Breast epithelium (tissue), 4 donors: ENCODE measurements at places on chromosomes 6 and 20. TPM values are rescaled to one million over a fixed set of nuclear protein-coding genes. Genes with fewer than 3 reads are reported as not detected.

The F13A1 gene
- 53.3 TPM for total RNA-seq

The PGC gene
- total RNA-seq, result not detected

The VSTM2L gene
- 0.44 TPM for total RNA-seq

The LCA5 gene
- 8.0 TPM for total RNA-seq

The HLA-DRA gene
- total RNA-seq, result 238 TPM

The NMBR gene
- 0.29 TPM for total RNA-seq

The C6orf15 gene
- not detected for total RNA-seq

The CTAGE9 gene
- not detected for total RNA-seq

DNA sequence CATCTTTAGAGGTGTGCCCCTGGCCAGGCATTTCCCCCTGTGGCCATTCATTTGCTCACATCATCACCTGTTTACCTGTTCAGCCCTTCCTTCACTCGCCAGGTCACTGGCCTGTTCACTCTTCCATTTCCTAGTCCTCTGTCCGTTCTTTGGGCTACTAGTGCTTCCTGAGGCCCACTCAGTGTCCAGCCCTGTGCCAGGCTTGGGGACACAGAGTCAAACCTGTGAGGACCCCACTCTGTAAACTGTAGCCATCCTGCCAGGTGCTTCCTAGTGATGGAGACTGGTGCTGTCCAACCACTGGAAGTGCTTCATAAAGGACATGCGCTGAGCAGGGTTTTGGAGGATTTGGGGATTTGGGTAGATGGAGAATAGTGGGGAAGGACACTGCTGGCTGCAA lies 3.5 kb downstream of the DLGAP4 start:
- DNase-seq, result no peak

GRCh38 chr6:33547499-33547898 lies 32.6 kb downstream of the BAK1 start:
- no peak for DNase-seq

DNA sequence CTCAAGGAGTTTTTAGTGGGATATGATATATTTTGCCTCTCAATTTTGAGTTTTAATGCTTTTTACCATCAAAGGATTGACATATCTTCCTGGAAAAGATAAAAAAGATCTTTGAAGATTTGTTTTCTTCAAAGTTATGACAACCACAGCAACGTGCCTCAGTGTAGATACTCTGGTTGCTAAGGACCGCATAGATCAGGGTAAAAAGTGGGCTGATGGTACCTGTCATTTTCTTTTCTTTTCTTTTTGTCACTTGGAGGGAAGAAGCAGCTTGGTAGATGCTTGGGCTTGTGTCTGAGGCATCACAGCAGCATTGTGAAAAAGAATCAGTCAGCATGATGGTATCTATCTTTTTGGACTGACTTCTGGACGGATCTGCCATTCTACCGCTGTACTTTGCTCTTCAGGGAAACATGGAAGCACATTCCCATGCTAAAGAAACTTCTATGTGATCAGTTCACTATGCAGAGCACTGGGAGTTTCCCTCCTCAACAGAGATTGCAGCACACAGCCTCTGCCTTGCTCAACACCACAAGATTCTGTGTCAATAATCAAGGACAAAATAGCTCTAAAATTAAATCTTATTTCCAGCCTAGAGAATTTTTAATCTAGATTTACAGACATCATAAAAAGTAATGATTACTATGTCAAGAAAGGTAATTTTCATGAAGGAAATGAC lies 54.8 kb upstream of the SGK1 start:
- no peak for DNase-seq

DNA sequence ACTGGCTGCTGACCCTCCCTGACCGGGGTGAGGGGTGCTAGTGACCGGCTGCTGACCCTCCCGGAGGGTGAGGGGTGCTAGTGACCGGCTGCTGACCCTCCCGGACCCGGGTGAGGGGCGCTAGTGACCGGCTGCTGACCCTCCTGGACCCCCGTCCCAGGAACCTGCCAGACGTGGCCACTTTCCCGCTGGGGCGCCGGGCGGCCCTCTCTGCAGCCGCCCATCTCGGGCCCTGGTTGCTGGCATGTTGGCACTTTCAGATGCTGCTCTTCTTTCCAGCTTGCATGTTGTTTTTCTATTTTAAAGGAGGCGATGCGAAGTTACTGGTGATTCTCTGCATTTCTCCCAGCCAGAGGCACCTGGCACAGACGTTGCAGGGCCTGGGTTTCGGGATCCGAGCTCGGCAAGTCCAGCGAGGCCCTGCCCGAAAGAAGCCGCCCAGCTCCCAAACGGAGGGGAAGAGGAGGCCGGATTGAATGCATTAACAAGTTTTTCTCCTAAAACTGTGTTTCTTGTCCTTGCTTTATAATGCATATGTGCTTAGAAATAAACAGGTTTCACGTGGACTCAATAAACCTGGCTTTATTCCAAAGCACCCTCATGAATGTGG lies 34.4 kb downstream of the FRMD1 start:
- DNase-seq, result no peak

DNA sequence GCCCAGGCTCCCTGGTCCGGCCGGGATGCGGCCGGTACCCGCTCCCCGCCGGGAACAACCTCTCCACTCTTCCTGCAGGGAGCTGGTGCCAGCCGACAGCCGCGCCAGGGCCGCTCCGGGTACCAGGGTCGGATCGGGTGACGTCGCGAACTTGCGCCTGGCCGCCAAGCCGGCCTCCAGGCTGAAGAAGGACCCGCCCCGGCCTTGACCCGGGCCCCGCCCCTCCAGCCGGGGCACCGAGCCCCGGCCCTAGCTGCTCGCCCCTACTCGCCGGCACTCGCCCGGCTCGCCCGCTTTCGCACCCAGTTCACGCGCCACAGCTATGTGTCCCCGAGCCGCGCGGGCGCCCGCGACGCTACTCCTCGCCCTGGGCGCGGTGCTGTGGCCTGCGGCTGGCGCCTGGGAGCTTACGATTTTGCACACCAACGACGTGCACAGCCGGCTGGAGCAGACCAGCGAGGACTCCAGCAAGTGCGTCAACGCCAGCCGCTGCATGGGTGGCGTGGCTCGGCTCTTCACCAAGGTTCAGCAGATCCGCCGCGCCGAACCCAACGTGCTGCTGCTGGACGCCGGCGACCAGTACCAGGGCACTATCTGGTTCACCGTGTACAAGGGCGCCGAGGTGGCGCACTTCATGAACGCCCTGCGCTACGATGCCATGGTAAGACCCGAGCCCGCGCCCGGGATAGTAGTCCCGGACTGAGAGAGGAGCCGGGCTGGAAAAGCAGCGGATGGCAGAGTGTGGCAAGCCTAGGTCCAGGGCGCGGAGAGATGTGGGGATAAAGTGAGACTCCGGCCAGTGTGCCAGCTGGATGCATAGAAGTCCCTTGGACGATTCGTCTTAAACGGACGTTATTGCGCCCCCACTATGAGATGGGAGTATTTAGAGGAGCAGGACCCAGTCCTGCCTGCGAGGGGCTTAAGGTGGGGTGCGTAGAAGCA lies at the start of gene NT5E:
Gene NT5E (plus strand): TSS at position 266 of the 942 bp plus-strand sequence. CDS start 57 bp downstream, at position 323.
- no peak for DNase-seq

- no peak for DNase-seq
Measured at GRCh38 chr6:37528541-37528940, 28.8 kb upstream of the CCDC167 start.

DNA sequence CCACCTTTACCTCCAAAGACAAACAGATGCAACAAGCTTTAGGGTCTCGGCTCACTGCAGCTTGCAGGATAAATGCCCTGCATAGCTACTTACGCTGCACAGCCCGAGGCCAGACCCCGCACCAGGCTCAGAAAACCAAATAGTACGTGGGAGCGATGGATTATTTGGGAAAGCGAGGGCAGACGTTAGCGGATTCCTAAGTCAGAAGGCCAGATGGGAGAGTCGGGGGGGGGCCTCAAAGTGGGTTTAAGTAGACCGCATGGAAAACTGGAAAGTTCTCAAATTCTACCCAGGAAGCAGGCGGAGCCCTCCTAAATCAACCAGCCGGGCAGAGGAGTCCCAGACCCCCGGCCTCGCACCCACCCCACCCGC lies 382 bp downstream of the SFT2D1 start:
- DNase-seq, result no peak

DNA sequence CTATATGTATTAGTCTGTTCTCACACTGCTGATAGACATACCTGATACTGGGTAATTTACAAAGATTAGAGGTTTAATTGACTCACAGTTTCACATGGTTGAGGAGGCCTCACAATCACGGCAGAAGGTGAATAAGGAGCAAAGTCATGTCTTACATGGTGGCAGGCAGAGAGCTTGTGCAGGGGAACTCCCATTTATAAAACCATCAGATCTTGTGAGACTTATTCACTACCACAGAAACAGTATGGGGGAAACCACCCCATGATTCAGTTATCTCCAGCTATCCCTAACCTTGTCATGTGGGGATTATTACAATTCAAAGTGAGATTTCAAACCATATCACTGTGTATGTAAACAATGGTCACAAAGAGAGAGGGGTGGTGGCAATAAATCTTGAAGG lies 6.6 kb downstream of the CST8 start:
- DNase-seq, result no peak

GRCh38 chr6:1062786-1063545 lies 248.9 kb upstream of the FOXQ1 start:
- no peak for DNase-seq

- DNase-seq, result no peak
Measured at GRCh38 chr6:113733381-113733780, 123.8 kb upstream of the MARCKS start.

DNA sequence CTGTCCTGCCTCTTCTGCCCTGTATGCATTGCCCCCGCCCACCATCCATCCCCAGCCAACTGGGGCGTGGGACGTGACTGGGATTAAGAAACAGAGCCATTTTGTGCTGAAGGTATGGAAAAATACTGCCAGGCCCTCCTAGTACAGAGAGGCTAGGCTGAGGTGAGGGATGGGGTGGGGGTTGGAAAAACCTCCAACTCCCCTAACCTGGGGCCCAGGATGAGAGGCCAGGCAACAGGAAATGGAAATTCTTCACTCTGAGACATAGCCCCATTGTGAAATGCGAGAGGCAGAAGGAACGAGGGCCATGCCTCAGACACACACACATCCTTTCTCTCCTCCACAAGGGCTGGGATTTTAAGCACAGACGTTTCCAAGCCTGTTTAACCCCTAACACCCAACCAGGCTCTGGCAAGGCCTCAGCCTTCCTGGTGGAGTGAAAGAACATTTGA lies 19.9 kb downstream of the KCNK5 start:
- no peak for DNase-seq

DNA sequence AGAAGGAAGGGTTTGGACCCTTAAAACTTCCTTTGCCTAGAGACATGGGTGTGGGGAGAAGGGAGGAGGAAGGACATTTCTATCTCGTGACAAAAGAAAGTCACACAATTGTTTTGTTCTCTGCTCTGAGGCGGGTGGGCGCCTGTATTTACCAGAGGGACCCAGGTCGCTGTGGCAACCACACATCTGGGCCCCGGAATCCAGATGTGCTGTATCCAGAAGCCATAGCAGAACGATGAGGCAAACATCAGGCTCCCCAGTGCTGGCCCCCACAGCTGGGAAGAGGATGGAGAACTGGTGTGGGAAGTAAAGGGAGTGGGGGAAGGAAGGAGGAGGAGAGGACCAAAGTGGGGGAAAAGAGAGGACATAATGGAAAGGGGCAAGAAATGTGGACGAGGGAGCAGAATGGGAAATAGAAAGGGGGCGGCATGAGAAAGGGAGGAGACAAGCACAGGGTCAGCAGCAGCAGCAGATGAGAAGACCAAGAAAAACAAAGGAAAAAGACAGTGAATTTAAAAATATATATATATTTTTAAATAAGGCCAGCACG lies 3.4 kb upstream of the TNXB start:
- peak; percentile 43 for DNase-seq

DNA sequence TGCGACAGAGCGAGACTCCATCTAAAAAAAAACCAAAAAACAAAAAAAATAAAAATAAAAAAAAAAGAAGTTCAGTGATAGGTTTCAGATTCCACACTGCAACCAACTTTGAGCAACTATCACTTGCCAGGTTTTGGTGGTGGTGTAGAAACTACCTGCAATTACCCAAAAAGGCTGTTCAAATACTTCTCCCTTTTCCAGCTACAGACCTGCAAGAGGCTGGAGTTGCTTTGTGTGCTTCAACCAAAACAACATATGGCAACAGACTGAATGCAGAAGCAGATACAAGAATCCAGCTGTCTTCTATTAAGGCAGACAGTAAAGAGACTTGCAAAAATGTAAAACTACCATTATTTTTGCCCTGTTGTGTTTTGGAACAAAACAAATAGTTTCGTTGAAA lies 9.3 kb upstream of the BCAS1 start:
- DNase-seq, result no peak

- no peak for DNase-seq
Measured at GRCh38 chr6:43310624-43311023, 2.0 kb upstream of the CRIP3 start.

DNA sequence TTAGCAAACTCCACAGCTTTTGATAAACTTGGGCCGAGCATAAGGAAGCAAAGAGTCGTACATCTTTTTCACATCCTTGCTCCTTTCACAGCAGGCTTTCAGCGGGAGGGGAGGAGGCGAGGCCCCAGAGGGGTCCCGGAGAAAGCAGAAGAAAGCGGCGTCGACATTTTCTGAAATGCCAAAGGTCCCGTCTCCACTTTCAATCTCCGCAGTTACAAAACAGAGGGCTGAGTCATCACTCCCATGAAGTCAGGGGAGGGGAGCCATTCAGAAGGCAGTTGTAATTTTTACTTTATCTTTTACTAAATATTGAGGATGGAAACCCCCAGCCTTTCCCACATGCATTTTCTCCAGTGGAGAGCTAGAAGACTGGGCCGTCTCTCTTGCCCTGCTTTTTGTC lies 174.2 kb upstream of the THBS2 start:
- no peak for DNase-seq

DNA sequence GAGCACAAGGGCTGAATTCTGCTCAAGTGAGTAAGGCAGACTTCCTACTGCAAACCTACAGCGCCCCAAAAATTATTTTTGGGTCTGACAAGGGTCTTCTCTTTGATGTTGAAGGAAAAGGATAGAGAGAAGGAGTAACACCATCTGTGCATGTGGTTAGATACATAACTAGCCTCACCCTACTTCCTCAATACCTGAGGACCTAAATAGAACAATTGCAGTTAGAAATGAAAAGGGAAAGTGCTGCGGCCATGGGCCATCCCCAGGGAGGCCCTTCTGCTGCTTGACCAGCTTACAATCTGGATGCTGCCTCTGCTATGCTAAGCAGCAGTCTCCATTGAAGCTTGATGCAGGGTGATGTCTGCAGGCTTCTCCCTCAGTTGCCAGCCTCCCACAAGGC lies 63.2 kb upstream of the ARMH2 start:
- no peak for DNase-seq

- no peak for DNase-seq
Measured at GRCh38 chr6:42339991-42340401, 111.7 kb downstream of the TRERF1 start.
